ENCODE measurements at places on chromosomes 5 and 9.

GRCh38 chr9:18487611-18488010, 13.7 kb downstream of the ADAMTSL1 start:
- DNase-seq = no peak

DNA sequence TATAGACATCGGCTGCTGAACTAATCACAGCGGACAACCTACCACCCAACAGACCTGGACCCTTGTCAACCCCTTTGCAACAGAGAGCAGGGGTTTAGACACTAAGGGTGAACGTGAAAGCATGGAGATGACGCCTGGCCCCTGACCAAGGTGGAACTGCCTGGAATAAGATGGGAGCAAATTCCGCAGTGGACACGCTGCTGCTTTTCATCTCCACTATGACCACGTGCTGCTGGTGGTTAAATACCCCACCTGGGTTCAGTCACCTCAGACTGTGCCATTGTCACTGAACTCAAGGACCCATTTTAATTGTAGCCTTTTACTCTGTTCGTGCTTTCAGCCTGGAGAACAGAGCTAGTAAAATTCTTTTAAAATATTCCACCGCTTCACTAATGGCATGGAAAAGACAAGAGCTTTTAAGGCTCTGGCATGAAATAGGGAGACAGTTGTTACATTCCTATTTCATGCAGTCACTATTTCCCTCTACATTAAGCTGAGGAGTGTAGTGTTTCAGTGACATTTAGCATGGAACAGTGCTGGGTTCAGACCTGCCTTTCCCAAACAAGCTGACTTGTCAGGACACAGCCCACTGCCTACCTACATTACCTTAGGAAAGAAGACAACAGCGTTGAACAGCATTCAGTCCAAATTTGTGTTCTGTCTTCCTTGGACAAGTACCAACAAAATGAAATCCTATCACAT, 96.8 kb downstream of the ANKRD18B start:
- peak; percentile 75 for DNase-seq

GRCh38 chr9:115362101-115362500, 244.1 kb upstream of the TNC start:
- DNase-seq = no peak

- DNase-seq = peak; percentile 67
These were observed 28.1 kb downstream of the ADGRD2 start for GRCh38 chr9:124478354-124478753.

GRCh38 chr5:149603210-149603609, 21.9 kb downstream of the ARHGEF37 start:
- DNase-seq = no peak

DNA sequence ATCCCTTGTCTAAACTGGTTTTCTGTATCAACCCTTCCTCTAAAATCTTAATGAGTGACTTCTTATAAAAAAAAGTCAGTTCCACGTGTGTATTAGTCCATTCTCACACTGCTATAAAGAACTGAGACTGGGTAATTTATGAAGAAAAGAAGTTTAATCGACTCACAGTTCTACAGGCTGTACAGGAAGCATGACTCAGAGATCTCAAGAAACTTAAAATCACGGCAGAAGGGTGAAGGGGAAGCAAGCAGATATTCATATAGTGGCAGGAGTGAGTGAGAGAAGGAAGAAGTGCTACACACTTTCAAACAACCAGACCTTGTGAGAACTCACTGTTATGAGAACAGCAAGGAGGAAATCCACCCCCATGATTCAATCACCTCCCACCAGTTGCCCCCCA, 307.8 kb upstream of the ARRDC3 start:
- no peak for DNase-seq

- peak; percentile 83 for DNase-seq
These were observed 141.4 kb downstream of the C5orf15 start for GRCh38 chr5:133827011-133827410.

All from DMS153 (cell line).